Activated naive CD8-positive, alpha-beta T cell treated with anti-CD3 and anti-CD28 coated beads for 36 hours (primary cell): ENCODE measurements at places on chromosomes 2 and 18. TPM values are rescaled to one million over a fixed set of nuclear protein-coding genes. Genes with fewer than 3 reads are reported as not detected.

The VWC2L gene
- total RNA-seq: not detected

The VSNL1 gene
- not detected for total RNA-seq

The EVX2 gene
- total RNA-seq: not detected

The LYG2 gene
- total RNA-seq: not detected

The MC4R gene
- total RNA-seq: not detected

The KIF3C gene
- 4.1 TPM for total RNA-seq

The CNTNAP5 gene
- total RNA-seq: not detected

The SCN2A gene
- 0.04 TPM for total RNA-seq

The IL37 gene
- total RNA-seq: not detected

- no peaks in the 10 kb centered on the region for H3K27me3 ChIP-seq
- no peak overlapping the region for H3K27ac ChIP-seq
- no peak overlapping the region for H3K4me3 ChIP-seq
- H3K4me1 ChIP-seq: peaks cover 11% of the 10 kb centered on the region
- H3K36me3 ChIP-seq: peaks cover 27% of the 10 kb centered on the region
These were observed 76.5 kb downstream of the LPIN1 start for GRCh38 chr2:11822746-11823451.

DNA sequence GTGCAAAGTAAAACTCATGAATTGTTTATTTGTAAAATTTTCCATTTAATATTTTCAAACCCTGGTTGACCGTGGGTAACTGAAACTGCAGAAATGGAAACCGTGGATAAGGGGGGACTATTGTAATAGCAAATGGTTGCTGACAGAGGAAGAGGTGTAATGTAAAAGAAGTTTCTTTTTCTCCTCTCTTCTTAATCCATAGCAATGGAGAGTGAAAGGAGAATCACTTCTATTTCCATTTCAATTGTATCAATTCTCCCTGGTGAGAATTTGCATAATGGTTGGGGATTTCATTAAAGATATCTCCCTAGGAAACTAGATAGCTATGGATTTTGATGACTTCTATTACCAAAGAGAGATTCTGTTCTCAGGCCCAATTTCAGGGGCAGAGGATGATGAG lies 24.8 kb downstream of the TACR1 start:
- no peak for DNase-seq
- H3K4me1 ChIP-seq: no peaks in the 10 kb centered on the region
- H3K36me3 ChIP-seq: no peaks in the 10 kb centered on the region
- H3K4me3 ChIP-seq: no peak overlapping the region

- DNase-seq: no peak
- H3K27me3 ChIP-seq: no peaks in the 10 kb centered on the region
- H3K27ac ChIP-seq: no peak overlapping the region
- no peaks in the 10 kb centered on the region for H3K4me1 ChIP-seq
These were observed 303.5 kb upstream of the FIGN start for GRCh38 chr2:164039270-164039669.

DNA sequence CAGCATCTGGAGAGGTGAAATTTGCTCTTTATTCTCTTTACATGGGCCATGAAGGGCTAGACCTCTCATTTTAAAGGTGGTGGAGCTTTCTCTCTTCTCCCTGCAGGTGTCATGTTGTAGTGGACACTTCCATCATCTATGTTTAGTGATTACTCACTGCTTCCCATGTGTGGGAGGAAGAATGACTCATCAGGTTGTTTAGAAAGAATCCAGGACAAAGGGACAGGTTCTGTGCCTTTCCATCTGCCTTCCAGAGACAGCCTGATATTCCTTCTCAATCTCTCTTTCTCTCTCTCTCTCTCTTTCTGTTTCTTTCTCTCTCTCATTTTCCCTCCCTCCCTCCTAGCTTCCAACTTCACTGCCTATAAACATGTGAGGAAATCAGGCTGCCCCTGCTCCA lies 38.7 kb downstream of the SCG2 start:
- H3K36me3 ChIP-seq: no peaks in the 10 kb centered on the region
- no peak overlapping the region for H3K4me3 ChIP-seq
- no peaks in the 10 kb centered on the region for H3K4me1 ChIP-seq
- H3K27me3 ChIP-seq: peaks cover 8% of the 10 kb centered on the region

DNA sequence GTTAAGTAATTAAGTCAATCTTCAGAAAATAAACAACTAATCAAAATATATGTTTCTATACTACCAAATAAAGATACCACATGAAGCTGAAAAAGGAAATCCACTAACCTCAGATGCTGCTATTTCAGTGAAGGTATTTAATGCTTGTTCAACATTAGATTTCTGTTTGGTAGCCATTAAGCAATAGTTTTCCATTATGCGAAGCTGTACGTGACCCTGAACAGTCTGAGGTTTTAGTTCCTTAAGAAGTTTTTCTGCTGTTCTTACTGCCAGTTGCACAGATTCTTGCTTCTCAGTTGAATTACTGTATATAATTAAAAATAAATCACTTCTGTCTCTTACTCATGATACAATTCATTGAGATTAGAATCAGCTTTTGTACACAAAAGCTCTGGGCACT lies 65.4 kb downstream of the TTC21B start:
- no peaks in the 10 kb centered on the region for H3K4me1 ChIP-seq
- peaks cover 21% of the 10 kb centered on the region for H3K36me3 ChIP-seq
- H3K27me3 ChIP-seq: no peaks in the 10 kb centered on the region
- H3K27ac ChIP-seq: no peak overlapping the region
- H3K4me3 ChIP-seq: no peak overlapping the region
- DNase-seq: no peak

- H3K27ac ChIP-seq: no peak overlapping the region
- peaks cover 6% of the 10 kb centered on the region for H3K4me1 ChIP-seq
- H3K36me3 ChIP-seq: peaks cover 12% of the 10 kb centered on the region
- no peak for DNase-seq
- no peak overlapping the region for H3K4me3 ChIP-seq
These were observed 21.7 kb downstream of the CLASP1 start for GRCh38 chr2:121627525-121628050.

DNA sequence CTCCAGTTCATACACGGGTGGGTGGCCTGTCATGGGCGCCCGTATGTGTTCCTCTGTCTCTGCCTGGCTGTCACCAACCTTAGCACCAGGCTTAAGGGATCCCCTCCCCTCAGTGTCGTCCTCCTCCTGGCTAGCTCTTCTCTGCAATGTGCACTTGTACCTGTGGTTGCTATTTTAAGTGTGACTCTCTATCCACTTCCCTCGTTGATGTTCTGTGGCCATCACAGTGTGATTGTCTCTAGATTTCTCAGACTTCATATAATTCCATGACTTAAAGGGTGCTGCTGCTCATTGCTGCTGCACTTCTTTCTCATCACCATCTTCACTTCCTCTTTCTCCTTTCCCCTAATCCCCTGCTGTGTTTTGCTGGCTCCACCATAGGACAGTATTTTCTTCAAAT lies 143.4 kb downstream of the EML6 start:
- no peaks in the 10 kb centered on the region for H3K36me3 ChIP-seq
- H3K4me1 ChIP-seq: peaks cover 12% of the 10 kb centered on the region
- no peak overlapping the region for H3K4me3 ChIP-seq
- no peak for DNase-seq
- no peaks in the 10 kb centered on the region for H3K27me3 ChIP-seq

DNA sequence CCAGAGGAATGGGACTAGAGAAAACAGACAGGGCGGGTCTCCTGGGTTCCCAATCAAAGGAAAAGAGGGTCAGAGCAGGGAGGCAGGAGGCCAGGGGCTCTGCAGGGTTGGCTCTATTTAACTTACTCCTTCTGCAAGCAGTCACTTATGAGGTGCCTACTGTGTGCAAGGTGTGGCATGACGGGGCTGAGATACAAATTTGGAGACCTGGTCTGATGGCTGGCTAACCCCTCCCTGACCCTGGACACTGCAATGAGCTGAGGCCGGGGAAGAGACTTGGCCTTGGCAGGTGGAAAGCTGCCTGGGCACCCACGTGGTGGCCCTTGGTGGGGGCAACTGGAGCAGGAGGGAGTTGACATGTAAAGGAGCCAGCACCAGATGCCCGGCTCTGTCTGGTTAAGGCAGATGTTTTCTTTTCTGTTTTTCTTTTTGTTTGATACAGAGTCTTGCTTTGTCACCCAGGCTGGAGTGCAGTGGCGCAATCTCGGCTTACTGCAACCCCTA lies 148.5 kb upstream of the GATA6 start:
- H3K36me3 ChIP-seq: no peaks in the 10 kb centered on the region
- H3K27ac ChIP-seq: no peak overlapping the region
- DNase-seq: no peak
- no peaks in the 10 kb centered on the region for H3K27me3 ChIP-seq

GRCh38 chr2:73925033-73925704 lies 1.5 kb upstream of the DGUOK start:
- DNase-seq: no peak
- peaks cover 19% of the 10 kb centered on the region for H3K36me3 ChIP-seq
- peaks cover 44% of the 10 kb centered on the region for H3K4me1 ChIP-seq
- H3K4me3 ChIP-seq: no peak overlapping the region
- H3K27ac ChIP-seq: no peak overlapping the region
- no peaks in the 10 kb centered on the region for H3K27me3 ChIP-seq

GRCh38 chr2:160753331-160753654 lies 259.7 kb upstream of the RBMS1 start:
- peaks cover 4% of the 10 kb centered on the region for H3K4me1 ChIP-seq
- H3K27ac ChIP-seq: no peak overlapping the region
- no peak overlapping the region for H3K4me3 ChIP-seq
- no peaks in the 10 kb centered on the region for H3K27me3 ChIP-seq

GRCh38 chr18:77063260-77063659 lies 69.3 kb downstream of the MBP start:
- H3K27ac ChIP-seq: peak overlapping the region; percentile 96
- peak overlapping the region; percentile 51 for H3K4me3 ChIP-seq
- no peaks in the 10 kb centered on the region for H3K27me3 ChIP-seq
- peaks cover 86% of the 10 kb centered on the region for H3K4me1 ChIP-seq
- peak; percentile 78 for DNase-seq
- peaks cover 79% of the 10 kb centered on the region for H3K36me3 ChIP-seq

DNA sequence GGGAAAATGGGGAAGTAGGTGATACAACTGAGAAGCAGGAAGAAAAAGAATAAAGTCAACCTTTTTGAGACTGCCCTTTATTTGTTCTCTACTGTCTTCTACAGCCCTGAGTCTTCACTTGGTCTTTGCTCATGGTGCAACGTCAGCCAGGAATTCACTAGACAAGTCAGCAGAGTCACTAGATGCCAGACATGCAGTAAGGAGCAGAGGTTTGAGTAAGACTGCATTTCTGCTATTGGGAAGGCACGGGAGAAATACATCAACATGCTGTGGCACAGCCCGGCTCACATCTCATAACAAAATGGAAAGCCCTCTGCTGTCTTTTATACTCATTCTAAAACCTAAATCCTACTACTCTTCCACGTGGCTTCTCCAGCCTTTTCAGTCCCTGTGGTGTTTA lies 67.1 kb downstream of the PRELID3A start:
- no peaks in the 10 kb centered on the region for H3K36me3 ChIP-seq
- H3K27me3 ChIP-seq: no peaks in the 10 kb centered on the region
- H3K4me1 ChIP-seq: no peaks in the 10 kb centered on the region
- no peak overlapping the region for H3K27ac ChIP-seq

- H3K36me3 ChIP-seq: peaks cover 4% of the 10 kb centered on the region
- no peak overlapping the region for H3K4me3 ChIP-seq
- H3K27ac ChIP-seq: no peak overlapping the region
- no peaks in the 10 kb centered on the region for H3K27me3 ChIP-seq
These were observed 10.6 kb downstream of the CFAP210 start for GRCh38 chr2:169683425-169684134.

GRCh38 chr2:9001229-9001628 lies 2.3 kb downstream of the MBOAT2 start:
- H3K4me1 ChIP-seq: peaks cover 9% of the 10 kb centered on the region
- peaks cover 3% of the 10 kb centered on the region for H3K36me3 ChIP-seq
- DNase-seq: no peak
- no peak overlapping the region for H3K4me3 ChIP-seq

DNA sequence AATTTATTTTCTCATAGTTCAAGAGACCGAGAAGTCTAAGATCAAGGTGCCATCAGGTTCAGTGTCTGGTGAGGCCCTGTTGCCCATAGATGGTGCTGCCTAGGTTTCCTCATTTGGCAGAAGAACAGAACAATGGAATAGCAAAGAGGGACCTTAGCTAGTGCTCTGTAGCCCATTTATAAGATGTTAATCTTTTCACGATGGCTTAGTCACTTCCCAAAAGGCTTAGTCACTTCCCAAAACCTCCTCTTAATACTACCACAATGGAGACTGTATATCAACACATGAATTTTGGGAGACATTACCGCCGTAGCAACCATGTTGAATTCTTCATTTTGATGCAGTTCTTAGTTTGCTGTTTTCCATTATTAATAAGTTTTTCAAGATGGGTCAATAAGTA lies 246.3 kb upstream of the NRP2 start:
- H3K4me3 ChIP-seq: no peak overlapping the region
- no peak overlapping the region for H3K27ac ChIP-seq
- no peaks in the 10 kb centered on the region for H3K36me3 ChIP-seq

- H3K27me3 ChIP-seq: no peaks in the 10 kb centered on the region
- H3K36me3 ChIP-seq: no peaks in the 10 kb centered on the region
- H3K4me1 ChIP-seq: peaks cover 48% of the 10 kb centered on the region
- no peak overlapping the region for H3K27ac ChIP-seq
- no peak overlapping the region for H3K4me3 ChIP-seq
These were observed 270.3 kb downstream of the NEDD4L start for GRCh38 chr18:58314284-58314683.

- H3K4me1 ChIP-seq: no peaks in the 10 kb centered on the region
- H3K27ac ChIP-seq: no peak overlapping the region
- H3K27me3 ChIP-seq: no peaks in the 10 kb centered on the region
- H3K4me3 ChIP-seq: no peak overlapping the region
- DNase-seq: no peak
- no peaks in the 10 kb centered on the region for H3K36me3 ChIP-seq
These were observed 527.2 kb upstream of the SOX11 start for GRCh38 chr2:5164776-5165525.
